ENCODE measurements at places on chromosomes 4 and X. TPM values are rescaled to one million over a fixed set of nuclear protein-coding genes. Genes with fewer than 3 reads are reported as not detected.

SLC25A31 gene
- total RNA-seq = 0.16 TPM

SMAD1 gene
- total RNA-seq = 18.4 TPM

RPL10 gene
- total RNA-seq = 2,213 TPM

SCML2 gene
- total RNA-seq = 15.0 TPM

SLC9B1 gene
- total RNA-seq = 10.8 TPM

HERC5 gene
- 2.5 TPM for total RNA-seq

LNX1 gene
- 52.9 TPM for total RNA-seq

Measured in occipital lobe (tissue), 3 donors.